ENCODE measurements at places on chromosomes 3 and 15. TPM values are rescaled to one million over a fixed set of nuclear protein-coding genes. Genes with fewer than 3 reads are reported as not detected.

SST gene
- 10.0 TPM for total RNA-seq

PRICKLE2 gene
- 74.8 TPM for total RNA-seq

CHRFAM7A gene
- total RNA-seq, result 6.4 TPM

HRG gene
- not detected for total RNA-seq

ARGFX gene
- total RNA-seq, result not detected

DUOXA2 gene
- not detected for total RNA-seq

CDC25A gene
- 8.7 TPM for total RNA-seq

NRG4 gene
- 2.2 TPM for total RNA-seq

GRCh38 chr15:94001255-94001801, 230.0 kb upstream of the MCTP2 start:
- DNase-seq, result no peak

DNA sequence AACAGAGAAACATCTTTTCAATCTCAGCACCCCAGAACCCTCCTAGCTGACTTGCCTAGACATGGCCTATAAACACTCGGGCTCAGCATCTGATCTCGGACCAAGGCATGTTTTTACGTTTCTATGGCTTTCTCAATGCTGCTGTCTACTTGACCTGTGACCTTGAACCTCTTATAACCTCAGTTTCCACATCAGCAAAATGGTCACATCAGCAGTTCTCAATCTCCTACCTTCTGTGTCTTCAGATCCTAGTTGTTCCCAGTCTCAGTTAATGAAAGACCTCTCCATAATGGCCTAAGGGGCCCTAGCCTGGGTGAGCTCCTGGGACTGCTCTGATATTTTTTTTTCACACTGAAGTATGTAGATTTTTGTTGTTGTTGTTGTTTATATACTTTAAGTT, 39.6 kb downstream of the SSUH2 start:
- DNase-seq, result no peak

GRCh38 chr3:65548848-65549625, 489.7 kb downstream of the MAGI1 start:
- peak; percentile 28 for DNase-seq

DNA sequence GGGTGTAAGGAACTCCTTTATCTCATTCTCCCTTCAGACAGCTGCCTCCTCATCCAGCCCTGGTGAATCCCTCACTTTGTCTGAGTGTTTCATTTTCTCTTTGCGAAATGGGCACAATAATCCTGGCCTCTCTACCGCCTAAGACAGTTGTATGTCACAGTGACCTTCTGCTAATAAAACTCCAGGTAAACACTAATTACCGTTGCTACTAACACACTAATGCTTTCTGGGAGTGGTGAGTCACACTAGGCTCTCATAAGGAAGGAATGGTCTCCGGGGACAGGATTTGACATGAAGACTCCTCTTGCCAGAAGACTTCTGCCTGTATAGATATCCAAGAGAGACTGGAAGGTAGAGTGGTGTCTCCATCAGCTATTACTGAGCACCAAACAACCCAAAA, 71.7 kb upstream of the SNRK start:
- DNase-seq, result no peak

GRCh38 chr15:70447928-70448698, 315.2 kb downstream of the UACA start:
- no peak for DNase-seq

DNA sequence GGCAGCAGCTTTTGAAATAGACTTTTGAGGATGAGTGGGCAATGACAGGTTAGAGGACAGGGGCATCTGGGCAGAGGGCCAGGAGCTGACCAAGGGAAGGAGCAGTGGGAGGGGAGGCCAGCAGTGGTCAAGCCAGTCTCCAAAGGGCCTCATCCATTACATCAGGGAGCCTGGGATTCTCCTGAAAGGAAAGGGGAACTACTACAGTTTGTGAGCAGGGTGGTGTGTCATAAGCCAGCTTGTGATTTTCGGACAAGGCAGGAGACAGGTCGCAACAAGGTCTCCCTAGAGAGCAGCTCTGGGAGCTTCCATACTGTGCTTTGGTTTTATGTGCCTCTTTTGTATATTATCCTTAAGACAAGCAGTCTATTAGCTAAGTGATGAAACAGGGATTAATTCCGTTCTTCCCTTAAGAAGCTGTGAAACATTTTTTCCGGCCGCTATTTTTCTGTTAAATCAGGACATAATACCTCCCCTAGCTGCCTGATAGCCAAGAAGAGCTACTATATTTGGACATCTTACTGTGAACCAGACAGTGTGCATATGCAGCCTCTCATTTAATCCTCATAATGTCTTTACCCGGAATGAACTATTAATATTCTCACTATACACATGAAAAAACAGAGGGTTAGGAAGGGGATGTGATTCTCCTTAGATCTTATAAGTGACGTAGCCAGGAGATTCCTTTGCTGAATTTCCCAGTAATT, 46.4 kb downstream of the C2CD4B start:
- no peak for DNase-seq

DNA sequence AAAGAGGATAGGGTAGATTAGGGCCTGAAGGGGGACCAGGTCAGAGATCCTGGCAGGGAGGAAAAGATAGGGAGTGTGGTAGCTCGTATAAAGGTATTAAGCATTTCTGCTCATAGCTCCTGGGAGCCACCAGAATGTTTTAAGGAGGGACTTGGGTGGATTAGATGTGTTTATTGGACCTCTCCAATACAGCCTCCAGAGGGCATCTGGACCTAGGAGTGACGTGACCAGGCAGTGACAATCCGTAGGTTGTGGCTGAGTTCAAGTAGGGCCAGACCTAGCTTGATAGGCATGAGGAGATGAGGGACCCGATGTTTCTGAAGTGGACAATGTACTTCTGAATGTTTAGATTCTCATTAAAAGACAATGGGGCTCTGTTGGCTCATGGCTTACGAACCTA, 435.2 kb downstream of the MCTP2 start:
- DNase-seq, result no peak

- no peak for DNase-seq
Measured at GRCh38 chr3:126342991-126343648, 14.1 kb downstream of the KLF15 start.

DNA sequence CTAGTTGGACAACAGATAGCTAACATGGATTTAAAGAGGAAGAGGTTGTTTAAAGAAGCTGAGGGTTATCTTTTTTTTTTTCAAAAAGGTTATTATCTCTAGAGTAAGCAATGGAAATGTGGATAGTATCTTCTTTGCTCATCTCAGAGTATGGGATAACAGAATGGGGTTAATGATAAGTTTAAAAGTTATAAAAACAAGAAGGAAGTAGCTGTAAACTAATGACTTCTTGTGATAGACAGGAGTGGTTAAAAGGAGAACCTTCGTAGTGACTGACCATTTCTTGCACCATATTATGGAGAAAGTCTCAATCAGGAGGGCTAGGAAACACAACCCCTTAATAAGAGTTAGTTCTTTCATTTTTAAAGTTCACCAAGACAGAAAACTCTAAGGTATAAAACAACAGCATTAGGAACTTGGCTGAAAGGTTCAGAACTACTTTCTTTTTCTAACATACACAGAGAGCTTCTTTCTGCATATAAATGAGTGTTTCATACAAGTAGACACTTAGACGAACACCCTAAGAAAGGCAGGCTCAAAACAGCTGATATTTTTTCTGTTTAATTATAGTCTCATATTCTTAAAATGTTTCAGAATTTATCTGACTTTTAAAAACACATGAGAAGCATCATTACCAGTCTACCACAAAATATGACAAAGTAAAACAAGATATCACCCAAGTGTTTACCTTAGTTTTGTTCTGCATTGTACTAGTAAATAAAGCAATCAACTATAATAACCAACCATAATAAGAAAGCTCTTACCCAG, 140.0 kb downstream of the MEIS2 start:
- DNase-seq, result no peak

DNA sequence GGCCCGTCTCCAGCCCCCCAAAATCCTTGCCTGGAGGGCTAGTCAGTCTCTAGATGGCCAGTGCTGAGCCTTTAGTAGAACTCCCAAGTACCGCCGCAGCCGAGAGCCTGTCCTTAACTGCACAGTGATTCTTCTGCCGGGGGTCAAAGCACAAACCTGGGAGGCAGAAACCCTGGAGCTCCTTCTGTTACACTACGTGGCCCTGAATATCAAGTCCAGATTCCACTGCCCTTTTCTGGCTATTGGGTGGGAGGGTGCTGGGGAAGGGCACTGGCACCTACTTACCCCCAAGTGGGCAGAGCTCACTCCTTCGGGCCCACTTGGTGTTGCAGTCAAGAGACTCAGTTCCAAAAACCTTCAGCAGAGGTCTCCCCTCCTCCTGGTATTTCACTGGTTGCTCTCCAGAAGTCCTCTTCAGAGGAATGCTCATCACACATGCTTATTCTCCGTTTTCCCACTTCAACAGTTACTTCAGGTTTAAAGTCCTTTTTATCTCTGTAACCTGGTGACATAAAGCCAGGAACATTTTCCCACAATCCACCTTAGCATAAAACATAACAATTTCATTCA, 10.8 kb downstream of the PDHB start:
- no peak for DNase-seq

DNA sequence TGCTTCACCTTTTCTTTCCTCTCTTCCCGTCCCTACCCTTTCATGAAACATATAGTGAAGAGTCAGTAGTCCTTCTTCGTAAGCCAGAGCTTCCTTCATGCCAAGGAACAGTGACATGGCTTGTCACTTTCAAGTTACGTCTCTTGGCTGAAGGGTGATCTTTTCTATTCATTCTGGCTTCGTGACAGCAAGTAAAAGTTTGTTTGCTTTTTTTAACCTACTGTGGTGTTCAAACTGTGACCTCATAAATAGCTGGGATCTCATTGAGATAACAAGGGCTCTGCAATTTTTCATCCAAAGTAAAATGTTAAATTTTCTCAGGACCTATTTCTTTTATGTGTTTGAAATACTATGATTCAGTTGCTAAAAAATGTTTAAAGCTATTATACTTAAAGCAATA, 10.5 kb downstream of the CDIN1 start:
- no peak for DNase-seq

DNA sequence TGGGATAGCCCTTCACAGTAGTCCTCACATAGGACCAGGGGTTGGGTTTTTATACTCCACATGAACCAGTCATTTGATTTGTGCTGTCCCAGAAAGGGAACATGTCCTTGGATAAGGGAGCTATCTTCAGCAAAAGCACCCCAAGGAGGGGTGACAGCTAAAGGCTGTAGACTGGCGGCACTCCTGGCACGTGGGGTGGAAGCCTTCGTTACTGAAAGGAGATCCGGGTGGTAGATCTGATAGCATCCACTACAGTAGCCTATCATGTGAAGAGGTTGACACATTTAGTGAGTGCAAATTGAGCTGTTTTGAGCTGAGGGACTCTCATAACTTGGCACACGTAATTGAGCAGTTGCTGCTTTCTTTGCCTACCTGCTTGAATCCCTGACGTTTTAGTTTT, 588.8 kb upstream of the GOLIM4 start:
- DNase-seq, result no peak

DNA sequence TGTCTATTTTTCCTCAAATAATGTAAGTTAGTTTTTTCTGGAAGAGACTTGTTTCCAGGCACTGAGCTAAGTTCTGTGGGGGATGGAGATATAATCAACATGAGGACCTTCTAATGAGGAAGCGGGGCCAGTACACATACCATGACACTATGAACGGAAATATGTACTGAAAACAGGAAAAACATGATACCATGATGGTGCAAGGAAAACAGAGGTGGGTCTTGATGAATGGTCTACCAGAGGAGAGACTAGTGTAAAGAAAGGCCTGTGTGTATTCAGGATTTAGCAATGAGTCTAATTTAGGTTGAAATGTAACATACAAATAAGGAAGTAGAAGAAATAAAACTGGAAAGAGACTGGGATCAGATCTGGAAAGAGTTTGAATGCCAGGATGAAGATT, 38.9 kb upstream of the TPRG1 start:
- DNase-seq, result no peak

GRCh38 chr3:195240939-195241338, 30.0 kb downstream of the XXYLT1 start:
- no peak for DNase-seq

- DNase-seq, result no peak
Measured at GRCh38 chr3:146145642-146146041, 15.3 kb downstream of the PLOD2 start.

DNA sequence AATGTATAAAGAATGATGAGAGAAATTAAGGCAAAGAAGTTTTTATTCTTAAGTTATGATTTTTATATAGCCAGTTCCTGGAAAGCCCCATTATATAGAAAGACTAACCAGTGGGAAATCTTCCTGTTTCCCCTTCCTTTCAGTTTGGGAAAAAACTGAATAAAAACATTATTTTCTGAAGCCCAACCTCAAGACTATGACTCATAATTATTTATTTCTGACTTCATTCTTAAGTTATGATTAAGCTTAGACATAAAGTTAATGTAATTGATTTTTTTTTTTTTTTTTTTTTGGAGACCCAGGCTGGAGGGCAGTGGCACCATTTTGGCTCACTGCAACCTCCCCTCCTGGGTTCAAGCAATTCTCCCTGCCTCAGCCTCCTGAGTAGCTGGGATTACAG, 55.8 kb downstream of the TRPC1 start:
- no peak for DNase-seq

- no peak for DNase-seq
Measured at GRCh38 chr15:95604634-95605036, 725.9 kb upstream of the NR2F2 start.

- DNase-seq, result no peak
Measured at GRCh38 chr3:188002626-188003138, 151.3 kb upstream of the LPP start.

DNA sequence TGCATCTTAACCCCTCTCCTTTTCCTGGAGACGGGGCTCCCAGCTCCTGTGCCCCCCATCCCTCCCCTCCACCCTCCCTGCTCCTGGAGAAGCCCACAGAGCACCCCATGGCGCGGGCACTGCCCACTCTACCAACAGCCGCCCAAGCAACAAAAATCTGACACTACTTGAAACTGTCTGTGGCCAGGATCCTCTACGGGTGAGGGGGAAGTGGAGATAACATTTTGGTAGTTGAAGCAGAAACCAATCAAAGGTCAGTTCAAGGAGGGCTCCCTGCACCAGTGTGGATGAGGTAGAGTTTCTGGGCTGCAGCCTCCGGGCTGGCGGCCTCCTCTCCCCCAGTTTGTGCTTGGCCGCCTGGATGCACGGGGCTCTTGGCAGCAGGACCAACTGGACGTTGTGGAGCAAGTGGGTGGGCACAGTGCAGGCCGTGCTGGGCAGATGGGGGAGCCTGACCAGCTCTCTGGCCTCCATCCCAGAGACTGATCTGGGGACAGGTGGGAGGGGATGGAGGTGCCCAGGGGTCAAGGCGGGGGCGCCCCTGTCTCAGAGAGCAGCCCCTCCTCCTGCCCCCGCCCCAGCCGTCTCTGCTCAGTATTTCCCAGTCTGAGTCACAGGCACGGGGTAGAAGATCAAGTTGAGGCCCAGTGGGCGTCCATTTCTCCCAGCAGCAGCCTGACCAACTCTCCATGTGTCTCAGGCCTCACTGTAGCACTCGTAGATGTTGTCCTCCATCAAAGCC, 12.8 kb downstream of the H1-8 start:
- DNase-seq, result no peak

GRCh38 chr15:84833447-84834228, 16.5 kb downstream of the ALPK3 start:
- no peak for DNase-seq

All from cerebellum (tissue), 4 donors.